NCI-H2081 treated with DMSO at 0.1 percent for 48 hours (cell line): ENCODE measurements at places on chromosomes 2 and 18.

- no peak for DNase-seq
Measured at GRCh38 chr2:70716131-70716743, 51.8 kb downstream of the ADD2 start.

DNA sequence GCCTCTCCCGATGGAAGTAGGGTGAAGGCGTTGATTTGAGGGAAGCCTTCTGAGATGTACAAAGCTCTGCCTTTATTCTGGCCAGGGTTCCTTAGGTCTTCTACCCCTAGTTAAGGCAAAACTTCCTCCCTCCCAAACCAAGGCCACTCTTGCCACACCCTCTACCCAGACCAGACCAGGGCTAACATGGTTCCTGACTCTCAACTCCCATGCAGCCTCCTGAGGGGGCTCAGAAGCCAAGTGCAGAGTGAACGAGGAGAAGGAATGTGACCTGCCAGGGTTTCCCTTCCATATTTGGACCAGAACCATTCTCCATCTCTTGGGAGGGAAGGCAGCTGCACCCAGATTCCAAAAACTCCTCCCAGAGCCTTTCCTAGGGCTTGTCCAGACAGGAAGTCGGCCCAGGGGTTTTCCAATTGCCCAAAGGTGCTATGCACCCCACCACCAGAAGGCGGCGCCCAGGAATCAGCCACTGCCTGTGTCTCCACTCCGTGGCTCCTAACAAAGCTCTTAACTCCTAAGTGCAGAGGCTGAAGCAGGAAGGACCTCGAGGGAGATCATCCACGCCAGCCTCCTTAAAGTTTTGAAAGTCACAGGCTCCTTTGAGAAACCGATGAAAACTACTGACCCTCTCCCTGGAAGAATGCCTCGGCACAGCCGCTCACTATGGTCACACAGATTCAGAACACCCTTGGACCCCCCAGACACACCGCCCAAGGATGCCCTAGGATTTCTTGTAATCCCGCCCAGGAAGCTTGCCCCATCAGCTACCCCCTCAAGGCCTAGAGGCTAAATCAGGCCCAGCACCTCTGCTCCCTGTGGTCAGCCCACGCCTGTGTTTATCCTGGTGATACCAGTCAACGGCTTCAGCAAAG lies 157.8 kb downstream of the SMAD2 start:
- DNase-seq: peak; percentile 9

DNA sequence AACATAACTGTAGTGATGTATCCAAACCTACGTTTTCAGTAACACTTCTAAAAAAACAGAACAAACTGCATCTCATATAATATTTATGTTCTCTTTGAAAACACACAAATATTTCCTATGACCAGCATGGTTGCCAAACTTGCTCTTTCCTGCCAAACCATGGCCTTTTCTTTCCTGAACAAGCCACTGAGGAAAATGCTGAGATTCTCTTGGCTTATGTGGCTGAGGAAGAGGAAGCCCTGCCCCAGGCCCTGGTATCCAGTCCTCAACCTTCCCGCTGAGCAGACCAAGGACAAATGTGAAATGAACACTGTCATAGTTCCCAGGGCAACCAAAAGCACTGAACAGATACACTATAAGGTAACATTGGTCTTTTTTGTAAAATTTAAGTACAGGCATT lies 35.9 kb upstream of the NARS1 start:
- DNase-seq: no peak

DNA sequence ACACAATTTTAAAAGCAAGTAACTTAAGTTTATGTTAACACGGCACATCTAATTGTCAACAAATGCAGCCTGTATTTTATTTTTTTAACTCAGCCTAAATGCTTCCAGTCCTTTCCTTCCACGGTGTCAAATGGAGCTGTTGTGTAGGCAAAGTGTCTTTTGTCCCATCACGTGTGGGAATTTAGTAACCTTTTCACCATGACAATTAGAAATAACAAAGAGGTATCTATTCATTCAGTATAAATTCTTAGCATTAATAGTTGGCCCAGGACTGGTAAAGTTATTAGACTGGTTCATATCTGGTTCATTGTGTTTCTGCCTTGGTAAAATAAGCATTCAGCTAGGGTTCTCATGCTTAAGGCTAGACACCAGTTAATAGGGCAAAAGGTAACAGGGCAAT lies 47.9 kb downstream of the FRZB start:
- DNase-seq: no peak

DNA sequence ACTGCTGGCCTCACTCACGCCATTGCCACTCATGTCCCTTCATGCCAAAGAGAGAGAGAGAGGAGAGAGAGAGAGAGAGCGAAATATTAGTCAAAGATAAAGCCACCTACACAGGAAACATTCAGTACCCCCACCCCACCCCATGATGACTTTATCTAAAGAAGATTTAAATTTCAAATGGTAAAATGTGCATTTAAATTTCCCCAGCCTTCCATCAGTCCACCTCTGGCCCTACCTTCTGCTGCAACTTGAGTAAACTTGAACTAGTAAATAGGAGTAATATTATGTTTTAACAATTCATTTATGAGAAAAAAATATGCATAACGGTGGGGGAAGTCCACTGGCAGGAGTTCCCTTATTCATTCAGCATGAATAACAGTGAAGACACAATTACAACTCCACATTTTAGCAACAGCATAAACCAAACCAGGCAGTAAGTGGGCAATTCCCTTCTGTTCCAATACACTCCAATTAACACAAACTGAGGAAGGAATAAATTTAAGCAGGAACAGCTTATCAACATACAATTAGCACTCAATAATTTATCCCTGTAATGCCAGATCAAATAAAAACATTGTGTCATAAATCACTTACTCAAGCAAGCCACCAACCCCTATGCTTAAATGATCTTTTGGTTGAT lies 264.2 kb downstream of the LNPK start:
- DNase-seq: peak; percentile 42

DNA sequence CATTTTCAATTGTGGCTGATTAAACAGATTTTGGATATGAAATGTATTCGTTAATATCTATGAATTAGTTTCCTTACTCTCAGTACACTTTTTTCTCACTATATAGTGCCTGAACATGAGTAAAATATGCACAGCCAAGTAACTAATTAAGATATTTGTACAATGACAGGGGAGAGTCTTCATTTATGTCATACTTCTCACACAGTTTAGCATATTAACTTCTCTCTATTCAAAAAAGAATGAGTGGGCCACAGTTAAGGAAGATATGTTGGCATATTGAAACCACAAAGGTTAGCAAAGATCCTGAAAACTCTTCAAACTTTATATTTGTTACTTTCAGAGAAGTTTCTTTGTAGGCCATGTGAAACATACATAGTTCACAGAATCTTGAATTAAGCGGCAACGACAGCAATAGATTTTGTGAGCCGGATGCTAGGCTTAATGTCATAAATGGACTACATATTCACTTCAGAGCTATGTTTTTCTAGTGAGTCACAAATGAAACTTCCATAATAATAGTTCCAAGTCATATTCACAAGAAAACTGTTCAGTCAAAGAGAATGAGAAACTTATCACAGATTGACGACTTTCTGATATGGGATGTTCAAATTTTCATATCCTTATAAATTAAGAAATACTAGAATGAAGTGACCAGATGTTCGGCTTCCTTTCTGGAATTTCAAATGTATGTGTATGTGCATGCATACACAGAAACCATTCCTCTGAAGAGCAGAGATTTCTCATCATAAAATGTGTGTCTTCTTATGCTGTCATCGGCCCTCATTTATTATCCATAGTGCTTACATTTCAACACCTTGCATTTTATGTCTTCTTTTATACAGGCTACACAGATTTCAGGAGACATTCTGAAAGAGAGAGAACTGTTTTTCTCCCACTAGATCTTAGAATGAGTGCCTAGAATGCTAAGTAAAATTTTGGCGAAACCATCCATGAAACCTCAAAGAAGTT lies 584.0 kb downstream of the SATB2 start:
- no peak for DNase-seq

GRCh38 chr2:96325884-96326255 lies 753 bp downstream of the ITPRIPL1 start:
- DNase-seq: no peak

GRCh38 chr18:69770238-69770637 lies 177.4 kb downstream of the CD226 start:
- DNase-seq: no peak

DNA sequence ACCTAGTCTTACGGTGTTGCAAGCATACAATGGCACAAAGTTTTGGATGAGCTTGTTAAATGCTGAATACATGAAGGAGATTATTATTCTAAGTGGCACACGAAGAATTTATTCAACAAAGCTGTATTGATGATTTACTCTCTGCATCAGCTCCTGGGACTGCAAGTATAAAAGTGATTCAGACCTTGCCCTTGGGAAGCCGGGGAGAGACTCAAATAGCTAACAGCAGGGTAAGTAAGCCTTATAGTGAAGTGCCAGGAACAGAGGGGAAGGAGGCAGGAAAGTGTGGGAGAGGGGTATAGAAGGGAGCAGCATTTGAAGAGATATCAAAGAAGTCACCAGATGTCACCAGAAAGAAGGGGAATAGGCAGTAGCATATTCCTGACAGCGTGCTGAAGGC lies 115.4 kb downstream of the MCFD2 start:
- no peak for DNase-seq

DNA sequence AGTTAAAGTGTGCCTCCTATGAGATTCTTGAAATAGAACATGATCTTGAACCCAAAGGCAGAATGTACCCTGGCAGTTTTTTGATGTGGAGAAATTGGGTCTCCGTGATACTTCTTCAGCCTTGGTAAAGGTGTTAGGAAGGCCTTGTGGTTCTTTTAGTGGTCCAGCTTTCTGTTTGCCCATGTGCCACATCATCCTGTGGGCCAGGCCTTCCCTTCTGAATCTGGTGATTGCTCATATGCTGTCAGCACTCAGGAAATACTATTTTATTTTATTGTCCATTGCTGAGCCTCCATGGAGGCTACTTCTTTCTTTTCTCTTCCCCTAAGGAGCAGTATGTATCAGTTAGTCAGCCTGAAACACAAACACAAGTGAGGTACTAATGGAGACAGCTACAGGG lies 52.9 kb downstream of the CCDC141 start:
- no peak for DNase-seq

DNA sequence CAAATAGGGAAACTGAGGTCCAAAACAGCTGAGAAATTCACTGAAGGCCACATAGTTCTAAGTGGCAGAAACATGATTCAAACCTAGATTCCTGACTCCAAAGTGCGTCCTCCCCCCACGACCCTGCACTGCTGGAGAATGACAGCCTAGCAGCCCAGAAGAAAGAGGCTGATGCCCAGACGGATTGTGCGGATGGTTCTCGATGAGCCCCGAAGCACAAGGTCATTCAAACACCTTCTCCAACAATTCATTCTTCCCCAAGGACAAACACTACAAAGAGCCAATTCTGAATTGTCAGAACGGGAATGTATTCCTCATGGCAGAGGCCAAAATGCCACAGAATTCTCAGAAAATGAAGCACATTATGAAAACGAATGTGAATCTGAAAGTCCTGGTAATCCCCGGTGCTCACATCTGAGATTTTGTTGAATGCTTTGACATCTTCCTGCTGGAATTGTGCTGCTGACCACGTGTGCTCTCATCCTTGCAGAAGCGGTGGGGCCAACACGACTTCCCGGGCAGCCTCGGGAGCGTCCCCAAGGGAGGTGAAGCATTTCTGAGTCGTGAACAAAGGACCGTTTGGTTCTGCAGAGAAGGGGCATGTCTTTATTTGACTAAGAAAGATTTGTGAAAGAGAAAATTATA lies 337.0 kb downstream of the EIPR1 start:
- no peak for DNase-seq

DNA sequence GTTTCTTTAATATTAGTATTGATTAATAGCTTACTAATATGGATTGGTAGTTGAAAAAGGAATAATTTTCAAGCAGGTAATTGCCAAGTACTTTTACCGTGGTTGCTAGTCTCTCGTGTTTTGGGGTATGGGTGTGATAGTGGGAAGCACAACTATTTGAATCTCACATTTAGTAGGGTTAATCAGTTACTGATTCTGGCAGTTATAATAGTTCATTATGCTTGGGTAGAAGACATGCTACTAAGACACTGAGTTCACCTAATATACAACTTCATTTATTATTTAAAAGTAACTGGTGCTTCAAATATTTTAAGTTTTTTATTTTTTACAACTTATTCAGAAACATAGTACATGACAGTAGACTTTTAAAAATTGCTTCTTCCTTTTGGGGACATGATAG lies 33.5 kb downstream of the SOCS6 start:
- no peak for DNase-seq

GRCh38 chr2:107259408-107260195 lies 373.6 kb upstream of the ST6GAL2 start:
- DNase-seq: no peak

DNA sequence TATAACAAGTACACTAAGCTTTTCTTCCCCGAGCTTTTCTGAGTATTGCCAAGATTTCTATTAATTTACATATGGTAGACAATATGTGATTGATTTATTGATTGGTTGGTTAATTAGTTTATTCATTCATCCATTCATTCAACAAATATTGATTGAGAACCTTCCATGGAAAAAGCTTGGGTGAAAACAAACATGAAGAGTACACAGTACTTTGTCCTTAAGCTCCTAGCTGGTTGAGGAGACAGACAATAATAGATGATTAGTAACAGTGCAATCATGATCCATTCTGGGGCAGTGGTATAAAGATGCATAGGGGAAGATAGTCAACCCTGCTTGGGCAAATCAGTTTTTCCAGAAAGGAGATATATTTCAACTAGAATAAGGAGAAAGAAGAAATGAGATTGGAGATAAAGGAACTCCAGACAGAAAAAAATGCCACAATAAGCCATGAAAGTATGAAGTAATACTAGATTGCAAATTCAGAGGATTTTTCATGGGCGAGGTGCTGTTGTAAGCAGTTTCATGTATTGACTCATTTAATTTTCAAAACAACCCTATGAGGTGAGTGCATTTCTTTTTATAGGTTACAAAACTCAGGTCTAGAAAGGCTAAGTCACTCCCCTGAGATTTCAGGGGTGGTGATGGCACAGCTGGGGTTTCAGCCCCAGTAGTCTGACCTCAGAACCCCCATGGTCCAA lies 129.5 kb downstream of the RND3 start:
- no peak for DNase-seq

GRCh38 chr18:49628881-49629795 lies 67.3 kb downstream of the LIPG start:
- no peak for DNase-seq

DNA sequence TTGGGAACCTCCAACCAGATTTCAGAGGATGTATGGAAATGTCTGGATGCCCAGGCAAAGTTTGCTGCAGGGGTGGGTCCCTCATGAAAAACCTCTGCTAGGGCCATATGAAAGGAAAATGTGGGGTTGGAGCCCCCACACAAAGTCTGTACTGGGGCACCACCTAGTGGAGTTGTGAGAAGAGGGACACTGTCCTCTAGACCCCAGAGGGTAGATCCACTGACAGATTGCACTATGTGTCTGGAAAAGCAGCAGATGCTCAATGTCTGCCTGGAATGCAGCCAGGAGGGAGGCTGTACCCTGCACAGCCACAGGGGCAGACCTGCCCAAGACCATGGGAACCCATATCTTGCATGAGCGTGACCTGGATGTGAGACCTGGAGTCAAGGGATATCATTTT lies 573.7 kb upstream of the NXPH2 start:
- no peak for DNase-seq

- no peak for DNase-seq
Measured at GRCh38 chr18:70331456-70332097, 42.7 kb downstream of the SOCS6 start.

GRCh38 chr2:10774394-10774793 lies 38.2 kb downstream of the PDIA6 start:
- DNase-seq: no peak

GRCh38 chr2:9573013-9573720 lies 17.5 kb upstream of the ADAM17 start:
- DNase-seq: no peak
